ENCODE measurements at places on chromosomes 7 and 10.

DNA sequence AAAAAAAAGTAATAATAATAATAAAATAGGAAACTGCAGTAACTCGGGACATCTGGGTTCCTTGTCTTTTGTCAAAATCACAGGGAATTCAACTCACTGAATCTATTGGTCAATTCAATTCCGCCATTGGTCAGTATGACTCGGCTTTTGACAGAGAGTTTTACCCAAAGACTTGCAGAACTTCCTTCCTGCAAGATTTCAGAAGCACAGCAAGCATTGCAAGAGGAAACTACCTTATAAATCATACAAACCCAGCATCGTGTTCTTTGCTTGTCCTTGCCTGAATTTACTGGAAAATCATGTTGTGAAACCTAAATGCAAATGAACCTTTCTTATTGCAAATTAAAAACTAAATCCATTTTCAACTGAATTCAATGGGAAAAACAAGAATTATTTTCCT lies 15.5 kb downstream of the KLF6 start:
- no peak for DNase-seq

GRCh38 chr10:114646426-114646825 lies 11.6 kb downstream of the ABLIM1 start:
- no peak for DNase-seq

DNA sequence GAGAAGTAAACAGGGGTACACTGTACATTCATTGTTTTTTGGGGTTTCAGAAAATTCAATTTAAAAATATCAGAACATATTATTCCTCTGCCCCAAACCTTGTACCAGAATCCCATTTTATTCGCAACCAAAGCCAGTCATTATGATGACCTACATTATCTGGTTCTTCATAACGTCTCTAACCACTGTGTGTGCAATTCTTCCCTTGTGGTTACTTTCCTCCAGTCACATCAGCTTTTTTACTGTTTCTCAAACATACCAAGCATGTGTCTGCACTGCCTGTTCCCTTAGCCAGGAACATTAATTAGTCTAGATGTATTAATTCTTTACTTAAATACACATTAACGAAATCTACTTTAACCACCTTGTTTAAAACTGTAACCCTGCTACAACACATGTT lies 64.8 kb downstream of the THSD7A start:
- no peak for DNase-seq

- no peak for DNase-seq
These were observed 66.6 kb upstream of the WNT16 start for GRCh38 chr7:121262221-121262620.

DNA sequence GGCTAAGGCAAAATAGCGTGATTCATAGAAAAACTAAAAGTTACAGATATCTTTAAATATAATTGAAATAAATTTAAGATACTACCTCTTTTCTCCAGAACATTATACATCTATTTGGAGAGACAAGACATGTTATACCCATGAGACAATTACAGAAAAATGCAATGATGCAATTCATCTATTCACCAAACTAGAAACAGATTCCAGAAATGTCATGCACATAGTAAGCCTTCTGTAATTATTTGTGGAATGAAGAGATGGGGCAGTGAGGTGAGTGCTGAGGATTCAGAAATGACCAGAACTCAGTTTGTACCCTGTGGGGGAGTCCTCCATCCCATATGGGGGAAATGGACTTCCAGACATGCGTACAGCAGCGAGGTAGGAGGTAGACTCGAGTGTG lies 99.4 kb downstream of the MKX start:
- no peak for DNase-seq

- DNase-seq = no peak
These were observed 84.7 kb downstream of the CREB5 start for GRCh38 chr7:28497009-28497408.

DNA sequence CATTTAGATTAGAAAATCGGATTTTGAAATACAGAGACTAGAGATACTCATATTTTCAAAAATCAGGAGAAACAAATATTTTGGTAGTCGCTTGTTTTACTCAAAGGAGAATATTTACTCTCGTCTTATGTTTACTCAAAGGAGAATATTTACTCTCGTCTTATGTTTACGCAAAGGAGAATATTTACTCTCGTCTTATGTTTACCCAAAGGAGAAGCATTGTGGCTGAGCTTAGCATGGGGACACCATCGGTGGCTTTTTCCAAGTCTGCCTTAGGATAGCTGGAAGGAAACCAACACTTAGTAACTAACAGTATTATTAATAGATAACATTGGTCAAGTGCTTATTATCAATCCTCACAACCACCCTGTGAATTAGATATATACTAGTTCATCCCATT lies 71.8 kb downstream of the SNX10 start:
- no peak for DNase-seq

GRCh38 chr7:104482362-104483037 lies 154.1 kb downstream of the LHFPL3 start:
- no peak for DNase-seq

- no peak for DNase-seq
These were observed 3.1 kb downstream of the KLLN start for GRCh38 chr10:87860156-87860795.

GRCh38 chr10:73459683-73460314 lies 26.4 kb upstream of the MSS51 start:
- no peak for DNase-seq

DNA sequence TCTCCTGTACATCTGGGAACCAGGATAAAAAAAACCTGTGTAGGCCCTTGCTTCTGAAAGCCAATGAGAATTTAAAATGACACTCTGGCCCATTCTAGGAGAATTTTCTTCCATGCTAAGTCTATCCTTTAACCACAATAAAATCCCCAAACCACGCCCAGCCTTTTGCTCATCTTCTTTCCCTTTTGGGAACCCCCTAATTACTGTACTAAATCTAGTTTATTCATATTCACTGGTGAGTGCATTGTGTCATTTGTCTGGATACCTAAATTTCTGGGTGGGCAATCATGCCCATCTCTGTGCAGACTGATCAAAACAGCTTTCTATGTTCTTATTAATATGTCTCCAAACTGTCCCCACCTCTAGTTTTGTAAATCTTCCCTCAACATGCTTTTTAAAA lies 11.7 kb upstream of the CDK14 start:
- DNase-seq = no peak

DNA sequence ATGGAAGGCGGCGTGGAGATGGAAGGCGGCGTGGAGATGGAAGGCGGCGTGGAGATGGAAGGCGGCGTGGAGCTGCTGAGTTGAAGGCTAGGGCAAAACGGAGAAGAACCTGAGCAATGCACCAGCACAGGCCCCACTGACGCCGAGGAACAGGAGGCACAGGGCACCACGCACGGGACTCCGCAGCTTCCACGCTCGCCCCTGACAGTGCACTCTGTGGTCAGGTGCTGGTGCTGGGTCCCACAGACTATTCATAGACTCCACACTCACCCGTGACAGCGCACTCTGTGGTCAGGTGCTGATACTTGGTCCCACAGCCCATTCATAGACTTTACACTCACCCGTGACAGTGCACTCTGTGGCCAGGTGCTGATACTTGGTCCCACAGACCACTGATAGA lies 34.0 kb downstream of the CPXM2 start:
- DNase-seq = no peak

GRCh38 chr10:104601166-104601565 lies 39.9 kb upstream of the SORCS3 start:
- no peak for DNase-seq

GRCh38 chr7:42407833-42408232 lies 170.8 kb upstream of the GLI3 start:
- DNase-seq = no peak

DNA sequence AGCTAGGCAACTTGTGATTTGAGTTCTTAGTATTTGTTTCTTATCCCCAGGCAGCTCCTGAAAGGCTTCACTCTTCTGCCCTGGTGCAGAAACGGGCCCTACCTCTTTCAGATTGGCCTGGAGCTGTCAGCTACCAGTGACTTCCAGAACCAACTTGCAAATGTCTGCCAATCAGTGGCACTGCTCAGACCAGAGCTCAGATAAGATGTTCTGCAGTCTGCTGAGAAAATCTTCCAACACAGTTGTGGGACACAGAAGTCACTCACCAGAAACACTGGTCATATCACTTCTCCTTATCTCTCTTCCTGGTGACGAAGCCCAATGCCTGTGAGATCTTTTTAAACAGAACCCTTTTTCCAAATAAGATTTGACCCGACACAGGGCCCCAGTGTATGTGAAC lies 81.9 kb upstream of the DUSP5 start:
- no peak for DNase-seq

GRCh38 chr10:70596860-70597809 lies 5.4 kb downstream of the PRF1 start:
- no peak for DNase-seq

DNA sequence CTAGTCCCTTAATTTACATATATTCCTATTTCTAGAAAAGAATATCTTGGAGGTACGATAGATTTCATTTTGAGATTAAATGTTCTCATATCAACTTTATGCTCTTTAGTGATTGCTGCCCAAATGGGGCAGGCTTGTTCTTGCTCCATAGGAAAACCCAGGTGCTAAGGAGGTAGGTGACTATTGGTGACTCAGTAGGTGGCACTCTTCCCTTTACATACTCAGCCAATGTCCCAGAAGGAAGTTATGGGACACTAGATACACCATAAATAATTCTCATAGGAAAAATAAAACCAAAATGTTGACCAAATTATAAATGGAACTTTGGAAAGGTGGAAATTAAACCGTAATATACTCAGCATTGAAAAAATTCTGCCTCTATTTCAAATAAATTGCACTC lies 4.0 kb downstream of the SKAP2 start:
- DNase-seq = no peak

DNA sequence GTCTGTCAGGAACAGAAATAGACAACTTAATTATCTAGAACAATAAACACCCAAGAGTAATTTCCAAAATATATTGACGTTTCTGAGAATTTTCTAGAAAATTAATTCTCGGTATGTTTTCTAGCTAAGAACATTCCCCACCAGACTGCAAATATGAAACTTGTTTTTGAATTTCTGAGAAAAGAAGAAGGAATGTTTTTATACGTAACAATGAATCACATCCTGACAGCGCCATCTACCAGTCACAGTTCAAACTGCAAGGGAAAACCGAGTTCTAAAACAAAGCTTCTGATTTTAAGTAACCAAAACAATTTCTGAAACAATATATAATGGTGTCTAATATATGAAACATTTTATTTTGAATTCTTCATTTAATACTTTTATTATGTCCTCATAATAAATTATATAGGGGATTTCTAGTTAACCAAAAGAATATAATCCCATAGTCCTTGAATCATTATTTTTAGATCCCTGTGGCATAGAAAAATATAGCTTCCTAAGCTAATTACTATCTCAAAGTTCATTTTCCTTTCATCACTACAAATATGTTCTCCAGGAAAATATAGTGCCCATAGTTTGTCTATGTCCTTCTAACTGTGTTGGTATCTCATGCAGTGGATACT lies 34.5 kb upstream of the MEOX2 start:
- DNase-seq = no peak

DNA sequence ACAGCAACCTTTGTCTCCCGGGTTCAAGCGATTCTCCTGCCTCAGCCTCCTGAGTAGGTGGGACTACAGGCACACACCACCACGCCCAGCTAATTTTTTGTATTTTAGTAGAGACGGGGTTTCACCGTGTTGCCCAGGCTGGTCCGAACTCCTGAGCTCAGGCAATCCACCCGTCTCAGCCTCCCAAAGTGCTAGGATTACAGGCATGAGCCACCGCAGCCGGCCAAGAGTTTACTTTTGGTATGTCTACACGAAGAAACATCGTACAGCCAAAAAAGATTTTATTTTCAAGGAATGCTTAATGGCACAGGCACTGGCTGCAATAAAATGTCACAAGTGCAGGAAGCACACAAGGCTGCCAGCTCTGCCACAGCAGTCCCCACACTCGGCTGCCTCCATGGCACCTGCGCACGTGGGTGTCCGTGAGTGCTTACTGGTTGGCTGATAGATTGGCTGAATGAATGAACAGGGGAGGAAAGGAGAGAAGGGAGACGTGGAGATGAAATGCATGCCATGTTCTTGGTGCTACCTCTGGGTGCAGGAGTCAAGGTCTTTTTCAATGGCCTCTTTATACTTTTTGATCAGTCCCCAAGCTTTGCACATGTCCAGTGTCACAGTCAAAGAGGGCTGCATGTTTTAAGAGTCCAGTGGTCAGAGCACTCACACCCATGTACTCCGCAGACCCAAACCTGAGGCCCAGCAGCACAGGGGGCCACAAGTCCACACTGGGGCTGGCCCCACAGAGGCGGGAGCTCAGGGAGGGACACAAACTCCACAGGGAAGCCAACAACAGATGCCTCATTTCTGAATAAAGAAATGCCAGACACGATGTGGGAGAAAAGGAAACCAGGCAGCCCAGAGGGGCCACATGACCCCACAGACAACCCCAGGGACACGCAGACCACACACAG lies 198.2 kb downstream of the MAD1L1 start:
- no peak for DNase-seq

DNA sequence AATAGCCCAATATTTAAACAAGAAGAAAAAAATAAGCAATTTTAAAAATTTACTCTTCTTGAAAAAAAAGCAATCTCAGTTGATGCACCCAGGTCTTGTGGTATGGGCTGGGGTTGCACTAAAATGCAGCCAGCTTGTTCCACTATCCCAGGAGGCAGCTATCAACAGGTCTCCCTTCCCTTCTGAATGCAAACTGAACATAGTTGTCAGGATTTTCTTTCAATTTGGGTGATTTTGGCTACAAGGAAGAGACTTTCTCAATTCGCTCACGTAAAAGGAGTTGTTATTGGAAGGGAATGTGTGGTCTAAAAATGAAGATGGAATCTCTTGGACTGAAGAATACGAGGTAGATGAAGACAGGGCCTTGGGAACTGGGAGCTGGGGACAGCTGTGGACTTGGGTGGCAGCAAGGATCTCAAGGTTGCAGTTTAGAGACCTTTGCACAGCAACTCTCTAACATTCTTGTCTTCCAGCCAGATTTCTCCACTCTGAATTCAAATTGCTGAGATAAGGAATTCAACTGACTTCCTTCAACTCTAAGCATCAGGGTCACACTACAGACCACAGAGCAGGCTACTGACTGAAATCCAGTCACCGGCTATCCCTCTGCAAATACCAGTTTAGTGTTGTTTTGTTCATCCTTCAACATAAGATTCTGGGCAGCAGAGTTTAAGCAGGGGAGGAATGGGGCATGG lies 3.1 kb upstream of the TMEM26 start:
- DNase-seq = no peak

- DNase-seq = no peak
These were observed 154.8 kb upstream of the TMEM196 start for GRCh38 chr7:19928247-19928646.

DNA sequence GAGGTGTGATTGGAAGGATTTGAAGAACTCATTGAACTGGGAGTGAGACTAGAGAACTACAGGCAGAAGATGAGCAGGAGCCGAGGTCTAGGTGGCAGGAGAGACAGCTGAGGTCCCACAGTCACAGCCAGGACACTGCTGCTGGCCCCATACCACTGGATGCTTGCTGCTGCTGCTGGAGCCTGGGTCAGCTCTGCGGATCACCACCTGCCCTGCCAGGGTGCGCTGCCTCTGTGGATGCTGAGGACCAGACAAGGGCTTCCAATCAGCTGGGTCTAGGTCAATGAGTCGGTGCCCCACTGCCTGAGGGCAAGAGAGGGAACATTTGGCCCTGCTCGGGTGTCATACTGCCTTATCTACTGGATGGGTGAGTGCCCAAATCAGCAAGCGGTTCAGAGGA lies 94.4 kb downstream of the FRMD4A start:
- DNase-seq = no peak

Measured in activated CD8-positive, alpha-beta memory T cell treated with anti-CD3 and anti-CD28 coated beads for 4 hours (primary cell).